SK-MEL-5 (cell line): ENCODE measurements at places on chromosomes 16 and 17.

GRCh38 chr17:68435876-68436842 is 21.1 kb downstream of the WIPI1 start:
- DNase-seq: peak; percentile 93

GRCh38 chr16:4767872-4768548 is 1.0 kb upstream of the ZNF500 start:
- peak; percentile 26 for DNase-seq

GRCh38 chr17:74497471-74497870 is 31.0 kb downstream of the CD300A start:
- DNase-seq: no peak

GRCh38 chr17:63440127-63440769 is 5.9 kb downstream of the CYB561 start:
- no peak for DNase-seq

GRCh38 chr17:79842656-79843473 is 3.6 kb upstream of the CBX4 start:
- no peak for DNase-seq

DNA sequence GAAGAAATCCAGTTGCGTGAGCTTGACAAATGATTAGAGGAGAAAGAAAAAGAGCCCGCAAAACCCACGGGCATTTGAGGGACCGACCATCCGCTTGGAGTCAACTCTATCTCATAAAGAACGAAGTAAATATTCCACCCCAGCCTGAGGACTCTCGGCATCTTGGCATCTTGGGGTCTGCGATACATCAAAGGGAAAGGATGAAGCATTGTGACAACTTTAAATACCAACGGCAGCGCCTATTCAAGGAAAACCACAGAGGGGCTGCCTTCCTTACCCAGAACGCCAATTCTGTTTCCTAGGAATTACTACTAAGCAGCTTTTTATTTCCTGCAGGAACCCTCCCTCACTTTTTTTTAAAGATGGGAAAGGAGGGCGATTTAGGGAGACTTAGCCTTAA is 152.2 kb downstream of the FOXL1 start:
- no peak for DNase-seq

DNA sequence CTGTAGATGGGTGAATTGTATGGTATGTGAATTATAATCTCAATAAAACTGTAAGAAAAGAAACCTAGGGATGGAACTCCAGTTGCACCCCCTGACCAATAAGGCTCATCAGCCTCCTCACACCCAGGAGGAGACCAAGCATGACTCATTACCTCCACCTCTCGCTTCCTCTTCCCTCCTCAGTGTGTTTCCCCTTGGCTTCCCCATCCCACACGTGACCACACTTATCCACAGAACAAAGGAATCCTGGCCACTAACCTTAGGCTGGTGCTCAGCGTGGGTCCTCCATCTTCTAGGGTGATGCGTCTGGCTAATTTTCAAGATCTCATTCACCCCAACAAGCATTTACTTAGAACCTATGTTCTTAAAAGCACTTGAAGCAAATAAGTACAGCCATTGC is 36.2 kb upstream of the MAP3K14 start:
- DNase-seq: no peak

DNA sequence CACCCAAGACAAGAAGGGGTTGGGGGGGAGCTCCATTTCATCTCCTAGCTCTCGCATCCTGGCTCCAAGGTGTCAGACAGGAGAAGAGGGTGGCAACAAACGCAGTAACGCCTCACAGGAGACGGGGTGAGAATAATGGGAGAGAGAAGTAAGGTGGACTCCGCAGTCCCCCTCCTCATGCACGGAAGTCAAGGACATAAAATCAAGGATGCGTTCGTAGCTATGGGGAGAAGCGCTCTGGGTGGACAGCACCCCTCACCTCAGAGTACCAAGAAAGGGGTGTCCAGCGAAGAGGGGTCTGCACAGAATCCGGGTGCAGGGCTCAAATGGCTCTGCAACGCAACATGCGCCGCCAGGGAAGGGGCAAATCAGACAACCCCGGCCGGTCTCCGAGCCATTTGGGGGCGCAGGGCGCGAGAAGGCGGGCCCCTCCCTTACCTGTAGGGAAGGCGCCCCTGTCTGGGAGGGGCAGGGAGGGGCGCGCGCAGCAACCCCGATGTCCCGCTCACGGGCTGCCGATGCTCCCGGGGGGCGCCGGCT is 555 bp downstream of the HDAC5 start:
- no peak for DNase-seq

GRCh38 chr16:78778101-78779004 is 678.9 kb downstream of the WWOX start:
- DNase-seq: no peak

- DNase-seq: no peak
These were observed 576.7 kb downstream of the WWOX start for GRCh38 chr16:78675951-78676792.

GRCh38 chr17:71163121-71163812 is 957.6 kb upstream of the SOX9 start:
- DNase-seq: no peak

- no peak for DNase-seq
These were observed 7.1 kb upstream of the SAMD14 start for GRCh38 chr17:50137042-50137441.

DNA sequence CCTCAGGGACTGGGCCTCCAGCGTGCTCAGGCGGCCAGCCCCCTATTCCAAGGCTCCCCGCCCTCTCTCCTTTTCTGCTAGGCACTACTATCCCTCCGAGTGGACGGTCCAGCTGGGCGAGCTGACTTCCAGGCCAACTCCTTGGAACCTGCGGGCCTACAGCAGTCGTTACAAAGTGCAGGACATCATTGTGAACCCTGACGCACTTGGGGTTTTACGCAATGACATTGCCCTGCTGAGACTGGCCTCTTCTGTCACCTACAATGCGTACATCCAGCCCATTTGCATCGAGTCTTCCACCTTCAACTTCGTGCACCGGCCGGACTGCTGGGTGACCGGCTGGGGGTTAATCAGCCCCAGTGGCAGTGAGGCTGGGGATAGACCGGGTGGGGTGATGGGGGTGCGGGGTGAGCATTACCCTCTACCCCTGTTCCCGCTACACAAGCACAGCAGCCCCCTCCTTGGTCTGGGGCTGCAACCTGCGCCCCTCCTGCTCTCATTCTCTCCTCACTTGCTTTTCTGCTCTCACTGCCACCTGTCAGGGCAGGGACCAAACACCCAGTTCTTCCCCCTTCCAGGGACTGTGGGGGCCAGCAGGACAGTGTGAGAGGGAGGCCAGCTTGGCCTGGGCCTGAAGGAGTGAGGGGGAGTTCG is 1.1 kb downstream of the PRSS41 start:
- DNase-seq: no peak

DNA sequence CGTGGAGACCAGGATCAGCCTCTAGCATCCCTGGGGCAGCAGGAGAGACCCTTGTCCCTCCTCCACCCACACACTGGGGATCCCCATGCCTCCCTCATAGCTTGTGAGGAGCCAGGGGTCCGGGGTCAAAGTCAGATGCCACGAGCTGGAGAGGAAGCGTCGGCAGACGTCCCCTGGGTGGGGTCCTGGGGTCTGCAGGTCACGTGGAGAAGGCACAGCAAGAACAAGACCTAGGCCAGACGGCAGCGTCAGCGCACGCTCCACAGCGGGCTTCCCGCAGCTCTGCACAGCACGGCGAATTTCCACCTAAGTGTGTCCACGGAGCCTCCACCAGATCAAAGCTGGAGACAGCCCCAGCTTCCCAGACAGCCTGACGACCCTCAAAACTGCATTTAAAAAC is 49.3 kb downstream of the SLC7A5 start:
- DNase-seq: no peak

DNA sequence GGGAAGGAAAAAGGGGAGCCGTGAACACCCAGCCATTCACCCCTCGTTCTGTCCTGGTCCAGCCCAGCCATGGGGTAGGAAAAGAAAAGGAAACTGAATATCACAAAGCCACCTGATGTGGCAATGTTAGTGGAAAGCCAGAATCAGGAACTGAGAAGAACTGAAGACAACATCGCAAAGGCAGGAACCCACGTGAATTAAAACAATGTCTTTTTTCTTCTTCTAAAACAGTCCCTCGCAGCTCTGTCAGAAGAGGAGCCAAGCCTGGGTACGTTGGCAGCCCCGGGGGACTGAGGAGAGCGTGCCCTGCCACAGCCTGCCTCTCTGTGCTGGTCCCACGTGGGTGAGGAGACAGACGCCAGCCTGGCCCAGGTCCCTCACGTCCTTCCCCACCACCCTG is 55.0 kb downstream of the ZNF423 start:
- peak; percentile 9 for DNase-seq

GRCh38 chr16:22296225-22297113 is 740 bp upstream of the POLR3E start:
- DNase-seq: no peak

- DNase-seq: no peak
These were observed 399 bp downstream of the STX1B start for GRCh38 chr16:31009894-31010584.

- DNase-seq: no peak
These were observed 17.9 kb upstream of the ZNF652 start for GRCh38 chr17:49379926-49380325.

DNA sequence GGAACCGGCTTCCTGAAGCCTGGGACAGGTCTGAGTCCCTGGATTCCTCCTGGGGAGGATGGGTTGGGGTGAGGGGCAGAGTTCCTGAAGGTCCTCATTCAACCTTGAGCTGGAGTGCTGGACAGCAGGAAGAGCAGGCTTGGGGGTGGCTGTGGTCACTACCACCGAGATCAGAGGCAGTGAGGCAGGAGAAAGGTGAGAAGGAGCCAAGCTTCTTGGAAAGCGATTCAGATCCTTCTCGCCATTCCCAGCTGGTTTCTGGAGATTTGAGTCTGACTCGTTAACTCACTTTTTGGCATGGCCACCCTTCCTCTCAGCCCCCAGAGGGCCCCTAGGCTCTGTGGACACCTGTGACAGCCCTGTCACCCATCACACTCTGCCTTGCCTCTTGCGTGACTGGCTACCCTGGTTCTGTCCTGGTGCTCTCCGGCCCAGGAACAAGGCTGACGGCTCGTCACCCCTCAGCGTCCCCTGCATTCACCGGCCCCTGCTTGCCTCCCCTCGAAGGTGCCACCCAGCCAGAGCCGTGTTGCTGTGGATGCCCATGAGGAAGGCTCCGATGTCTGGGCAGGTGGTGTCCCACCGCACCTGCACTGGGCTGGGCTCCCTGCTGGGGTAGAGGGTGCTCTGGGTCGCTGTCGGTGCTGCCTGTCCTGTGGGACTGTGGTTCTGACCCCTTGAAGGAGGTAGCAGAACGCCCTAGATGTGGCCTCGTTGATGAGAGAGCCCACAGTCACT is 9.7 kb upstream of the TIMP2 start:
- DNase-seq: no peak

DNA sequence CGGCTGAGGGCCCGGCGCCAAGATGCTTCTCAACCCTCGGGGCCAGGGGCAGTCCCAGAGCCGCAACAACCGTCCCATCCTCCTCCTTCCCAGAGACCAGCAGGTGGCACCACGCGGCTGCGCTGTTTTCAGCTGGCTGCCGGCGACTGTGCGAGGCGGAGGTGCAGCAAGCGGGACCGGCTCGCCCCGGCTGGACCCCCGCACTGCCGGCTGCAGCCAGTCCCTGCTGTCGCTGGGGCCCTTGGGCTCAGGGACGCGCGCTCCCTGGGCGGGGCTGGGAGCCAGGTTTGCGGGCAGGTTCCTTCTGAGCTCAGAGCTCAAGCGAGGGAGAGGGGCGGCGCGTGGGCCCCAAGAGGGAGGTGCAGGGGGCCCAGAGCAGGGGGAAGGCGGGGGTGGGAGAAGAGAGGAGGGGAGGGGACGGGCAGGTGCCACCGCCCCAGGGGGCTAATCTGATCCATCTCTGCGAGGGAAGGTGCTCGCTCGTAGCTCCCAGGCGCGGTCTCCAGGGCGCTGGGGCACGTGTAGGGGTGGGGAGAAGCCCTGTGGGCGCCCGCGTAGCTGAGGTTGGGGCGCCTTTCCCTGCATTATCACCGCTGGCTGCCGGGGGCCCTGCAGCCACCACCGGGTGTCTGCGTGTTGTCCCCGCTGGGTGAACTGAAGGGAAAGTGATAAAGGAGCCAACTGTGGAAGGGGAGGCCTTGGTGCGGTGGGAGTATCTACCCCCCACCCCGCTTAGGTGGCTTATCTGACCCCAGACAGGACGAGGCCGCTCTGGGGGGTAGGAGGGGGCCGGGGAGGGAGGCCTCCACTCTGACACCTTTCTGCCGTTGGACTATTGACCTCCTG is 24.2 kb downstream of the STAT5A start:
- DNase-seq: peak; percentile 68

DNA sequence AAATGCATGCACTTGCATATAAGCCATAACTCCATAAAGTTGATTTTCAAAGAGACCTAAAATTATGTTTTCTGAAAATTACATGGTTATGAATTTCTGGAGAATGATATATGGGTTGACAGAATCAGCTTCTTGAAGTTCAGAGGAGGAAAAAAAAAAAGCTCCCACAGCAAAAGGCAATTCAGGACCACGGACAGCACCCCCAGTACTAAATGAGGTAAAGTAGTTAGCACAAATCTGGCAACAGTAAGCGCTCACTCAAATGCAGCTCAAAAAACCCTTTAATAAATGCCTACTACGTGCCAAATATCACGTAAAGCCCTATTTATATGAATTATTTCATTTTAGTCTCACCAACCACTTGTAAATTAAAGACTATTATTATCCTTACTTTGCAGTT is 135.2 kb downstream of the SHISA9 start:
- DNase-seq: peak; percentile 59

GRCh38 chr16:60225541-60225940 is 1491.4 kb upstream of the GOT2 start:
- no peak for DNase-seq

DNA sequence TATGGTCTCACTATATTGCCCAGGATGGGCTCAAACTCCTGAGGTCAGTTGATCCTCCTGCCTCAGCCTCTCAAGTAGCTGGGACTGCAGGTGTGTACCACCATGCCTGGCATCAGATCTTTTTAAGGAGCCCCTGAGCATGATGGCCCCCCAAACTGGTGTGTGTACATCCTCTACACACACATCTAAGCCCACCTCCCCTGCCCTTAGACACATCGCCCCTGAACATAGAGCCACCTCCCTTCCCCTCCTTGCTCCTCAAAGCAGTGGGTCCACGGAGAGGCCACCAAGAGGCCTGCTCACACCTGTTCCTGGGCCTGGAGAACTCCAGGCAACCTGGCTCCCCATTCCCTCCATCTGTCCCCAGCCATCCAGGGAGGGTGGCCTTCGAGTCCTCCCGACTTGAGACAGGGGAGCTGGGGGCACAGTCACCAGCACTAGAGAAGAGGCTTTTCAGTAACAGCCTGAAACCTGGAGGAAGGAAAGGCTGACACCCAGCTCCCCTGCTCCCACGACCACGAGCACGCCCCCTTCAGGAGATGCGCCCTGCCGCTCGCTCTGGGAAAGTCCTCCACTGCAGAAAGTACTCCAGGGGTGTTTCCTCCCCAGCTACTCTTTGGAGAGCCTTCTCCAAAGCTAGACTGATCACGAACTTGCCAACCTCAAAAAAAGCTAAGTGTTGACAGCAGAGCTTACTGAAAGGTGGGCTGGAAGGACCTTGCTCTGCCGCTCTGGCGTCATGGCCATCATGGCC is 12.6 kb upstream of the PRR29 start:
- no peak for DNase-seq

DNA sequence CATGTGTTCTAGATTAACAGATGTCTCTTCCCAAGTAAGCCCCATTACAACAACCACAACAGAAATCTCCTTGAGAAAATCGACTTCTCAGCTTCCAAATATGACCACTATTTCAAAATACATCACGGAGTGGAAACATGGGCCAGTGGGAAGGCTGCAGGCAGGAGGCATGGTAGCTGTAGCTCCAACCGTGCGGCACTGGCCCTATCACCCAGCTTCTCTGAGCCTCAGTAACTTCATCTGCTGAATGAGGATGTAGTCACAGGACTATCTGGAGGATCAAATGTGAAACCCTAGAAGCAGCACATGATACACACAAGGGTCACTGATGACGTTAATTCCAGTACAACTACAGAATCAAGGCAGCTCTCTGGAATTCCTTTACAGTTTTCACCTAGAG is 112.2 kb downstream of the VPS53 start:
- DNase-seq: peak; percentile 99
